ENCODE measurements at places on chromosomes 11 and 22. TPM values are rescaled to one million over a fixed set of nuclear protein-coding genes. Genes with fewer than 3 reads are reported as not detected.

TLCD5 gene
- 13.1 TPM for total RNA-seq

DBX1 gene
- total RNA-seq, result not detected

SLC1A2 gene
- 0.98 TPM for total RNA-seq

LDLRAD3 gene
- 47.5 TPM for total RNA-seq

DNA sequence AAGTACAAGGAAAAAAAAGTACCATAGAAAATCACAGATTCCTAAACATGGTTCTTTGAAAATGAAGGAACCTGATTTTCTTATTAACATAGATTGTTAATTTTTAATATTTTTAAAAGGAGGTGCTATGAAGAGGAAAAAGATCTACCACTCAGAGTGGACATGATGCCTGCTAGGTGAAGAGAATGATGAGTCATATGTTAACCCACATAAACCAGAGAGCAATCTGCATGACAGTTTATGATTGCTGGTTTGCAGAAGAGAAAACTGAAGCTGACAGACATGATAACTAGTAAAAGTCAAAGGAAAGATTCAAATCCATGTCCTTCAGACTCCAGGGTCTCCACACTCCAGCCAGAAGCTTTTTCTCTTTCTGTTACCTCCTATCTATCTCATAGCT, 1231.7 kb downstream of the LRRC4C start:
- DNase-seq, result no peak

APOA5 gene
- not detected for total RNA-seq

GRCh38 chr11:16047073-16047472, 309.3 kb downstream of the SOX6 start:
- no peak for DNase-seq

LAYN gene
- total RNA-seq, result 11.0 TPM

DNA sequence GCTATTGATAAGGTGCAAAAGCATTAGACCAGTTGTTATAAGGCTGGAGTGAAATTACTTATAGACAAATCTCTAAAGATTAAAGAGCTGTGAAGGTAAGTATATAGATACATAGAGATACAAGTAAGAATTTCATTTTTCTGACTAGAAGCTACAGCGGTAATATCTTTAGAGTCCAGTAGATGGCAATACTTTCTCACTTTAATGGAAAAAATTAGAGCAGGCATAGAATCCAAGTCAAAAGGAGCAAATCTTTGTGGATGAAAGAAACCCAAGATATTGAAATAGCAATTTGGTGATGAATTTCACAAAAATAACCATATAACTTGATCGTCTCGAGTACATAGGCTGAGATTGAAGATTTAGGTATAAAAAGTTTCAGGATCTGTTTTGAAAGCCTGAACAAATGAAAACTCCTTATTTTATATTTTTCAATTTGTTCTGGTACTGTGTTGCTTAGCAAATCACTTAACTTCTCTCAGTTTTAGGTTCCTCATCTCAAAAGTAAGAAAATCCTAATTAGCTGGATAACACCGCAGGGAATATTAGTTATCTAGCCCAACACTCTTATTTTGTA, 81.9 kb downstream of the UVRAG start:
- DNase-seq, result no peak

RGL4 gene
- total RNA-seq, result 1.2 TPM

FAM180B gene
- total RNA-seq, result 3.0 TPM

CCDC73 gene
- total RNA-seq, result not detected

GRCh38 chr11:27467181-27467913, 5.2 kb downstream of the LGR4 start:
- DNase-seq, result no peak

- no peak for DNase-seq
Measured at GRCh38 chr11:128098781-128099180, 488.6 kb downstream of the ETS1 start.
